Stimulated activated CD4-positive, alpha-beta T cell treated with anti-CD3 and anti-CD28 coated beads, Interleukin-1b, Interleukin-23, amount 100 ng/mL, for 24 hours (primary cell): ENCODE measurements at places on chromosomes 2 and 18.

DNA sequence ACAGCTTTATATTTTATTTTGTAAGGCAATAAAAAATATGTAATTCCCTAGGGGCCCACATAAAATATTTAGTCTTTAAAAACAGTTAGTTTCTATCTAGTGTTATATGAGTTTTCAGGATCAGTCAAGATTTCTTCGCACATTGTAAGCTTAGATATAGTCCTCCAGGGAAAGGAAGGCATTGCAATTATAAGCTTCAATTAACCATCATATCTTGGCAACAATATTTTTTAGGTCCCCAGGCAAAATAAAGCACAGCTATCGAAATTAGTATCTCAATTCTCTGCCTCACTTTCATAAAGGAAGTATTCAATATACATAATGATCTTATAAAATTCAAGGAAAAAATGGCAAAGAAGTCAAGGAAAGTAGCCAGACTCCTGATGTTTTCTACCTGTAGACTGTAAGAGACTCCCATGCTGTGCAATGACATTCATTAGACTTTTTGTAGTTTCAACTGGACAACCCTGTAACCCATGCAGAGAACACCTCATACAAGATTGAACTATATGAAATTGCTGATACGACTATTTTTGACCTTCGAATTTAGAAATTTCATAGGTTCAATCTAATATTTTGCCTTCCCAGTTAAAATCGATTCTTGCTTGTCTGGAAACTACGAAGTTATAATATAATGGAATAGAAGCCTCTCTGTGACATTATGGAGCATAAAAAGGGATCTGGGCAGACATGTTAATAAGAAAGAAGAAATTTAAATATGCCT, 96.8 kb downstream of the UNC80 start:
- no peak for DNase-seq

DNA sequence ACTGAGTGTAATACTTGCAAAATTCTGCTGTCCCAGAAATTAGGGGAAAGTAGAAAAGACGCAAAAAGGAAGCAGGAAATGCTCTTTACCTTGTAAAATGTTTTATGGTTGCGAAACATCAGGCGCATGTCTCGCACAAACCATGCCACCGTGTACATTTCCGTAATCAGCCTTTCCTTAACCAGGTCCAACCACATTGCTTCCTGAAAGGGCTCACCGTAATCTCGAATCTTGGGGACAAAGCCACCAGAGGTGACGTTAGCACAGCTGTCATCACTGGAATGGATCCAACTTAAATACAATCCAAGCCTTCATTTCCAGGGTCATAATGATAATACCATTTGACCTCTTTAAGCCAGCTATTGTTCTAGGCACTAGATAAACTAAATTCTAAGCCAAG, 49.3 kb downstream of the SP110 start:
- DNase-seq: no peak

GRCh38 chr2:19046986-19047780, 311.2 kb downstream of the OSR1 start:
- no peak for DNase-seq

DNA sequence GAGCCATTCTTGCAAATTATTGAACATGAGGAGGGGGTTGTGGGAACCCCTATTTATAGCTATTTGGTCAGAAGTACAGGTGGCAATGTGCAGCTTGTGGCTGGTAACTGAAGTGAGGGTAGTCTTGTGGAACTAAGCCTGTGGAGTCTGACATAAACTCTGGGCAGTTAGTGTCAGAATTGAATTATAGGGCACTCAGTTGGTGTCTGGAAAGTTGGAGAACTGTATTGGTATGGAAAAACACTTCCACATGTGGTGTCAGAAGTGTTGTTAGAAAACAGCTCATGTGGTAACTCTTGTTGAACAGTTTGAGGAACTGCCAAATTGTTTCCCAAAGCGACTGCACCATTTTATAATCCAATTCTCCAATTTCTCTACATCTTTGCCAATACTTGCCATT, 7.5 kb downstream of the RALBP1 start:
- no peak for DNase-seq

GRCh38 chr2:9115229-9115628, 91.4 kb upstream of the ASAP2 start:
- no peak for DNase-seq

DNA sequence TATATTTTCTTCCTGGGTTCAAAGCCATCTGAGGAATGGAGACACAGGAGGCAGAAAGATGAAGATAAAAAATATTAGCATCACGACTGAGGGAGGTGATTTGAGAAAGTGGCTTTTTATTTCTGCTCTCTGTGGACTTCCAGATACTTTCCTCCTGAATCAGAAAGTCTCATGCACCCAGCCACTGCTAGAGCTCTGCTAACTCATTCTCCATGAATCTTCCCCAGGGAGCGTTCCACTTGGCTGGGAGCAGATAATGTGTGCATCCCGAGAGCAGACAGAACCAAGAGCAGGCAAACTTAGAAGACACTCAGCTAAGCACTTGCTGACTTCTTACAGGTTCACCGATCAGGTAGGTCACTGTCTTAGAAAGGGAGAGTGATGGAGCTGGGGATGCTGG, 264.1 kb upstream of the THUMPD2 start:
- DNase-seq: no peak

- no peak for DNase-seq
Measured at GRCh38 chr2:106197878-106198277, 3.8 kb upstream of the UXS1 start.

DNA sequence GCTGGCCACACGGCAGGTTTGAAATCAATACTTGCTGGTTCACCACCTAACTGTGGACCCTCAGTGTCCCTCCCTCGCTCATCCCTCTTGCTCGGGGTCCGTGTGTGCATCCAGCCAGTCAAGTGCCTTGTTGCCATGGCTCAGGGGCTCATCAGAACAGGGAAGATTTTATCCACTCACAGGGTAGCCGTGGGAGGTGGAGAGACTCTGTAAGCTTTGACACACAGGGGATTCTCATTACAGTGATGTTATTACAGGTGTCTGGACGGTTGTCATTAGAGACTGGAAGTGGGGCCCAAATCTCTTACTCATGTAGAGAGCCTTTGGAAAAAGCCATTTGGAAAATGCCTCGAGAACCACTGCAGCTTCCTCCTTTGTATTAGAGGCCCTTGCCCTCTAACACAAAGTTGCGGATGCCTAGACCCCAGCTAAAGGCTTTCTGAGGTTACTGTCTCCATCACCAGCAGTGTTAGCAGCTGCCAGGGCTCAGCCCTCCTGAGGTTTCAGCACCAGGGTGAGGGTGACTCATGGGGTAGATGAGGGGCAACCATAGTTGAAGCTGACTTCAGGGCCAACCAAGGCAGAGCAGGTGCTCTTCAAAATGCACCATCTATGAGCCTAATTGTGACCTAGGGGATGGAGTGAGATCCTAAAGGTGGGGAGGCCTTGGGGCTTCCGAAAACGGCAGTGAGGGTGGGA, 195.6 kb downstream of the CLIP4 start:
- no peak for DNase-seq

DNA sequence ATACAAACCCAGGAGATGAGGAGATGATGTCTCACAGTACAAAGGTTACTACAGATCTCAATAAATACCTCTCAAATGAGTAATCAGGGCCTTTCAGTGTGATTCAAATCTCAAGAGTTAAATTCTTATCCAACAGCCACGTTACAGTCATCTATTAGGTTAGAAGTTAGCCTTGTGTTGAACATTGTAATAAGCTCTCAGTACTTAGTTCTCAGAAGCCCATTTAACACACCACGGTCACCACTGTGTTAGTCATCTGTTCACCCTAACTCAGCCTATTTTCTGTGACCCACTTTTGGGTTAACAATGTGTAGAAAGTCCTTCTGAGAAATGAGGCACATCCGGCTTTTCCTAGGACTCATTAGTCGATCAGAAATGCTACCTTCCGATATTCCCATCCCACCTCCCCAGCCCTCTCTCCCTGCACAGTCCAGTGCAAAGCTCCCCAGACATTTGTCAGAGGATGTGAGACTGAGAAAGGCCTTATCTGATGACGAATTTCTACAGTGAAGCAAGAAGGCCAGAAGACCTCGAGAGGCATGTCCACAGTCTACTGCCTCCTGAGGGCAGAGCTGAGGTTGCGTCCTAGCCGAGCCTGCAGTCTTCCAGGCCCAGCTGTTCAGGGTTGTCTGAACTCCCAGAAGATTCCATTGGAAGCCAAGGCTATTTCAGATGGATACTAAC, 92.6 kb downstream of the ACTR2 start:
- DNase-seq: no peak

DNA sequence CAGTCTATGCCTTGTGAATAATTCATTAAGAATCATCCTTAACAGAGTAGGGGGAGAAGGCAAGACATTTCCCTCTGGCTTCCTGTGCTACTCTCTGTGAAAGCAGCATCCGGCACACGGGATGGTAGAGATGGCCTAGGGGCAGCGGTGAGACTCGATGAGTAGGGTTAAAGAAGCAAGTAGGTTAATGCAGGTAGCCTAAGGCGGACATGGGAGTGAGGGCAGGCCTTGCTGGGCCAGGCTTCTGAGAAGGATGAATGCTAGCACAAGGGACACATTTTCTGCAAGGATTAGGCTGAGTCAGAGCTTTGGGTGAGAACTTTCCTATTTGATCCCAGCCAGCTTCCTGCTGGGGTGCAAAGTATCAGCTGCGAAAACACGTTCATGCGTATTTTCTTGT, 80.8 kb downstream of the NXPH2 start:
- no peak for DNase-seq

GRCh38 chr2:129828792-129829191, 150.7 kb upstream of the RAB6C start:
- DNase-seq: no peak

- no peak for DNase-seq
Measured at GRCh38 chr18:45662468-45662867, 47.2 kb downstream of the SLC14A2 start.

DNA sequence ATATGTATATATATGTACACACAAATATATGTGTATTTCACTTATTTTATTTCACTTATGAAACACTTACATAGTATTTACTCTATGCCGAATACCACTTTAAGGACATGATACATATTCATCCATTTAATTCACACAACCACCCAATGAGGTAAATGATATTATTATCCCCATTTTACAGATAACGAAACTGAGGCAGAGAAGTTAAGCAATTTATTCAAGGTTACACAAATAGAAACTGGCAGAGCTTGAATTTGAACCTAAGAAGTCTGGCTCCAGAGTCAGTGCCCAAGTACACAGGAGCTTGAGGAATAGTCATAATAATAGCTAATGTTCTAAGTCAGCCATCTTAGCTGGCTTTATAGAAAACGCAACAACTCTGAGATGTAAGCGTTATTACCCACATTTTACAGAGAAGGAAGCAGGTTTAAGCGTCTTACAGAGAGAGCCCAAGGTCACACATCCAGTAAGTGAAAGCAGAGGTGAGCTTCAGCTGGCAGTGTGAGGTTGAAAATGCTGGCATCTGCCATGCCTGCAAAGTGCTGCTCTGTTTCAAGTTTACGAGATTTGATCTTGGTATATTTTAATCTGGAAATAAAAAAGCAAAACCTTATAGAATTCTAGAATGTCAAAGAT, 326.9 kb downstream of the LPIN1 start:
- DNase-seq: no peak

- no peak for DNase-seq
Measured at GRCh38 chr18:34857320-34857719, 147.2 kb downstream of the DTNA start.

GRCh38 chr2:60260639-60261296, 292.7 kb downstream of the BCL11A start:
- no peak for DNase-seq

DNA sequence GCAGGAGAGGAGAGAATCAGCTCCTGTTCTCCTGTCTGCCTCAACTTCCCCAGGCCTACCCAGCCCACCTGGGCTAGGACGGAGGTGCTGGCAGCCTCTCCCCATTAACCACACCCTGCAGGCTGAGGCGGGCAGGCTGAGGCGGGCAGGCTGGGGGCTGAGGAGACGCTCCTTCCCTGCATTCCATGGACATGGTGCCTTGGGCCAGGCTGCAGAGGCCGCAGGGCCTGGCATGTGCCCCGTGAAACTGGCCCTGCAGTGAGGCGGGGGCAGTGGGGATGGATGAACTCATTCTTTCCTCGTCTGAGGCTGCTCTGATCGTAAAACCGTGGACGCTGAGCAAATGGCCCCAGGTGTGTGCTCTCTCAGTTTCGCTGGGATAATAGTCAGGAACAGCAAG, 84.7 kb upstream of the LAPTM4A start:
- DNase-seq: no peak

- no peak for DNase-seq
Measured at GRCh38 chr2:42653908-42654445, 85.5 kb downstream of the MTA3 start.

DNA sequence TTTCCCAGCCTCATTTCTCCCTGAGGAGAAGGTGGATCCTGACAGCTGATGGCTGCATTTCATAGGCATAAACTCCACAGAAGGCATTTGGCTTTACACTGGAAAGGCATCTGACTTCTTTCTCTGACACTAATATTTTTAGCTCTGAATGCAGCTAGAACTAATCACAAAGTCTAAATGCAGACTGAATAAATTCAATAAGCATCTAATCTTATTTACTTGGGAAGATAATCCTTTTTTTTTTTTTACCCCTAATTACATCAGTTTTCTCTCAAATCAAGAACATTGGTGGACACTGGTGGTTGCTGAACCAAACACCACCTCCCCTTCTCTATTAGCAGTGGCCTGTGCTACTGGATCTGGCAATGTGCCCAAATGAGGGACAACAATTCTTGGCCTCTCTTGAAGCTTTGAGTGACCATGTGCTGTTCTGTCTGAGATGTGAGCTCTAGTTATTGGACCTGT, 50.9 kb upstream of the CD226 start:
- DNase-seq: no peak

GRCh38 chr2:112938904-112939303, 27.9 kb downstream of the IL37 start:
- DNase-seq: no peak

GRCh38 chr2:71561441-71562267, 108.3 kb downstream of the DYSF start:
- no peak for DNase-seq

GRCh38 chr2:80525152-80525551, 220.6 kb upstream of the LRRTM1 start:
- DNase-seq: no peak

DNA sequence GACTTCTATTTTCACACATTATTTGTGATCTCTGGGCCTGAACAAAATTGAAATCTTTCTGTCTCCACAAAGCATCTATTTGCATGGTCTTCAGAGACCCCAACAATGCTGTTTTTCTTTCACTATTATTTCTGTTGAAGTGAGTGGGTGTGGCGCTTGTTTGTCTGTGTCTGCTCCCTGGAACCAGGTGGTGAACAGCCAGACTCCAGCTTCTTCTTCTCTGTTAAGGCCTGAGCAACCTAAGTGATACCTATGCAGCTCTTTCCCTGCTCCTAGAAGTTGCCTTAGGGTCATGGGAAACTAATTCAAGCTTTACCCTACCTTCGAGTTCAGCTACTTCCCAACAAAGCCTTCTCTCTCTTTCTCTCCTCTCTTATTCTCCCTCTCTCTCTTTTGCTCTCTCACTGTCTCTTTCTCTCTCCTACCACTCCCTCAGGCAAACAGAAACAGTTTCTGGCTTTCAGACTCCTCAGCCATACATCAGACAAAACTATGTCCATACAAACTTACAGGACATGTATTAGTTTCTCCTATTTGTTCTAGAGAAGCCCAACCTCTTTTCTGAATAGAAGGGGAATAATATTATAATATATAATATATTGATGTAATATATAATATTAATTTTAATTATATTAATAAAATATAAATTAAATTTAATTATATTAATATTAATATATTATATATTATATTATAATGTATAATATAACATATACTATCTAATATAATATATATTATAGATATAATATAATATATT, 552.5 kb downstream of the DSC3 start:
- DNase-seq: no peak

GRCh38 chr2:229346816-229347540, 75.9 kb upstream of the PID1 start:
- DNase-seq: no peak

- no peak for DNase-seq
Measured at GRCh38 chr18:11119959-11120587, 29.3 kb downstream of the PIEZO2 start.
